Caco-2 (cell line): ENCODE measurements at places on chromosomes 11 and 22. TPM values are rescaled to one million over a fixed set of nuclear protein-coding genes. Genes with fewer than 3 reads are reported as not detected.

SLC35E4 gene
- 0.27 and 0.74 TPM in 2 replicates for total RNA-seq

GRCh38 chr22:43197271-43197941 lies 10.5 kb upstream of the TTLL12 start:
- DNase-seq = no peak

DNA sequence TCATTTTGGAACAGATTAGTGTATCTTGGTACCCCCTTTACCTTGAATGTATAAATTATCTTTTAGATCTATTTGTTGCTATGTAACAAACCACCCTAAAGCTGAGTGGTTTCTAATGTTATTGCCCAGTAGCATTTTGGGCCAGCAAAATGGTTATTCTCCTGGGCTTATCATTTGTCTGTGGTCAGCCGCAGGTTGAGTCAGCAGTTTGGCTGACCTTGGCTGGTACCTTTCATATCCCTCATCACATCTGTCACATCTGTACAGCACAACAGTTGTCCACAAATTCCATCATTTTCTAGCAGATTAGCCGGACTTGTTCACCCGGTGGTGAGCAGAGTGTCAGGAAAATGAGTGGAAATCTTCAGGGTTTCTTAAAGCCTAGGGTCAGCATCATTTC lies 588.5 kb upstream of the ARHGAP42 start:
- no peak for DNase-seq

DNA sequence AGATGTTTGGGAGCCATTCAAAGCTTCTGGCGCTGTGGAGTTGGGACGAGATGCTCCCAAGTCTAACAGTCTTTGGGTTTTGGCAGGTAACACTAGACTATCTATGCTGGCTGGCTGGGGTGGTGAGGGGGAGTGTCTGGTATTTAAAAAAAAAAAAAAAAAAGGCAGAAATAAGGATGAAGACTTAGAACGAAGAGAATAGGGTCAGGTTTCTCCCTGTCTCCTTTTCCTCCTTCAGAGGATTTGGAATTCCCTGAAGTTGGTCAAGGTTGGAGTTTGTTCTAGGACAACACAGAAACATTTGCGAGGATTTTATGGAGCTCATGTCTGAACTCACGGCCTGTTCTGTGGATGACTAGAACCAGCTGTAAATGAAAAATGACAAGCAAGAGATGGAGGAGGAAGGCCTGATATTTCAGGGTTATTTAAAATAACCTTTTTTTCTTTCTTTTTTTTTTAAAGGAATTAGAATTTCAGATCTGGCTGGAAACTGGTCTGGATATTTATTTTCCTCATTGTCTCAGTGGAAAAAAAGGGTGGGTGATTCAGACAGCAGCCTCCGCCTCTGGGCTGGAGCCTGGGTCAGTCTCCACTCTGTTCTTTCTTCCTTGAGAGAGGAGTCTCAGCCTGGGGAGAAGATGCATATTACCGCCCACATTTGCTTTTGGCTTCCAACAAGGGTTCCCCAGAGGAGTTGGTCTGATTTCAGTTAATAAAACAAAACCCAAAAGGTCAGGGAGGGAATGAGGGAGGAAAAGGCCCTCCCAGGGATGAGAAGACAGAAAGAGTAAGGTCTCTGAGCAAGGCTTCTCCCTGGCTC lies 80.1 kb downstream of the USP35 start:
- DNase-seq = no peak

DNA sequence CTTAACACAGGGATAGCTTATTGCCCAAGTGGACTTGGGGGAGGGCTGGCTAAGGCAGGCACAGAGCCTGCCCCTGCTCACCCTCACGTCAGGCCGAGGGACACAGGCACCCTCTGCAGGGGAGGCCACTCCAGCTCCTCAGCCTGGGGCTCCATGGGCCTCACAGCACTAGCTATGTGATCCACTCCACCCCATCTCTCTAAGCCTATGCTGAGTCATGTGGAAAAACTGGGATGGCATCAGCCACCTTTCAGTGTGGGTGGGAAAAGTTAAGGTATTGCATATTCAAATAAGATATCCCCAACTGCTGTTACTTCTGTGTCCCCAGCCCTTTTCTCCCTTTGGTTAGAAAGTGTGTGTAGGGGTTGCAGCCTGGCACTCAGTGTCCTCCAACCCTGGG lies 22.3 kb downstream of the RANGAP1 start:
- no peak for DNase-seq
